ENCODE measurements at places on chromosomes 5 and 9.

DNA sequence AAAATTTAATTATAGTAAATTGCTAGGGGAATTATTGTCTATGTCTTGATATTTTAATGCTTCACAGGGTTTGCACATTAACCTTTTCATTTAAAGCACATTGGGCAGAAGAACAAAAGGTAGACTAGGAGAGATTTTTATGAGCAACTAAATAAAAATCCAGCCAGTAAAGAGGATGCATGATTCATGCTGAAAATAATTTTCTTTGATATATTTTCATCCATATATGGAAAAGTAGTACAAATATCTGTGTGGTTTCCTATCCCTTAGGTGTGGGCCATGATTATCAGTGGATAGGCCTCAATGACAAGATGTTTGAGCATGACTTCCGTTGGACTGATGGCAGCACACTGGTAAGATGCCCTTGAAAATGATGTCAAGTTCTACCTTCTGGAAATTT is 83.1 kb downstream of the VCAN start:
- DNase-seq = no peak

DNA sequence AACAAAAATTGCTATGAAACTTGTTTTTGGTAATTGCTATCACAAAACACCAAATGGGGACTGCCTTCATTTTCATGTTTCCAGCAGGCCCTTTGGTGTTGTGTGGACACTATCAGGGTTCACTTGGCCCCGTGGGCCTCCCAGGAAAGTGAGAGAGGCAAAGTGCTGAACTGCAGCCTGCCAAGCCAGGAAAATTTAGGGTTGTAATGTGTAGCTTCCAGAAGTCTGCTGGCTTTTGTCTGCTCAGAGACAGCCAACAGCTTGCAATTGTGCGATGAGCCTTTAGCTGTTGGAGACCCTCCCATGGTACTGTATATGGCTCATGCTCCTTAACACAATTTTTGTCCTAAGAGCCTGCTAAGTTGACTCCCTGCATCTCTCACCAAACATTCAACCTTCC is 105.7 kb upstream of the EQTN start:
- DNase-seq = no peak

DNA sequence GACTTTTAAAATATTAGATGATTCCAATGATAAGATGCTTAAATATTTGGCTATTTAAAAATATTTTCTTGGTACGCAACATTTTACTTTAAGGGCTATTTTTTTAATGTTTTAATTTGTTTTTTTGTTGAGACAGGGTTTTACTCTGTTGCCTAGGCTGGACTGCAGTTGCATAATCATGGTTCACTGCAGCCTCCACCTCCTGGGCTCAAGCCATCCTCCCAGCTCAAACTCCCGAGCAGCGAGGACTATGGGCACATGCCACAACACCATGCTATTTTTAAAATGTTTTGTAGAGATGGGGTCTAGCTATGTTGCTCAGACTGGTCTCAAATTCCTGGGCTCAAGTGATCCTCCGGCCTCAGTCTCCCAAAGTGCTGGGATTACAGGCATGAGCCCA is 850.2 kb upstream of the DMAC1 start:
- no peak for DNase-seq

GRCh38 chr9:133528001-133528875 is 3.5 kb upstream of the MYMK start:
- peak; percentile 45 for DNase-seq

- no peak for DNase-seq
Observed at GRCh38 chr9:94761481-94761880, 35.0 kb downstream of the AOPEP start.

GRCh38 chr5:14739538-14739937 is 75.0 kb downstream of the OTULIN start:
- no peak for DNase-seq

- DNase-seq = no peak
Observed at GRCh38 chr9:4301296-4301695, 1.4 kb upstream of the GLIS3 start.

DNA sequence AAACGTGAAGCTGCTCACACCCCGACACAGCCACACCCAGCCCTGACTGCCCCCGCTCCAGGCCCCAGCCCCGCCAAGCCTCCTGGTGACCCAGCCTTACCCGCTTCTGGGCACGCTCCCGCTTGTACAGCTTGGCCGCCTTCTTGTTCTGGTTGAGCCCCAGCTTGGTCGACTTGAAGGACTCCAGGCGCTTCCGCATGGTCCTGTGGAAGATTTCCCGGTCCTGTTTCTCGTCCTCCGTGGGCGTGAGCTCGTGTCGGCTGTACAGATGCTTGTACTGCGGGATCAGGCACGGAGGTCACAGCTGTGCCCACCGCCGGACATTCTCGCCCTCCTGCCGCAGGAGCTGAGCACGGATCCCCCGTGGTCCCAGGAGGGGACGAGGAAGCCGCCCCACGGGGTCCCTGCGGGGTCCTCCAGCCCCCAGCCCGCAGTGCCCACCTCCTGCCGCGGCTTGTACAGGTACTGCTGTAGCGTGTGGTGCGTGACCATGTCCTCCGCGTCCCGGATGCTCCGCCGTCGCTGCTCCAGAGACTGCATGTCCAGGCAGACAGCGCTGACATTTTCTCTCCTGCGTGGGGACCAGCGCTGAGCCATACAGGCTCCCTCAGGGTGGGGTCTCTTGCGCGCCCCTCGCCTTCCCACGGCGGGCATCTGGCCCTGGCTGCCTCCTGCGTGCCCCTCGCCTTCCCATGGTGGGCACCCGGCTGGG is 33.3 kb downstream of the EXOC3 start:
- no peak for DNase-seq

- DNase-seq = no peak
Observed at GRCh38 chr5:173853370-173854131, 34.6 kb upstream of the CPEB4 start.

DNA sequence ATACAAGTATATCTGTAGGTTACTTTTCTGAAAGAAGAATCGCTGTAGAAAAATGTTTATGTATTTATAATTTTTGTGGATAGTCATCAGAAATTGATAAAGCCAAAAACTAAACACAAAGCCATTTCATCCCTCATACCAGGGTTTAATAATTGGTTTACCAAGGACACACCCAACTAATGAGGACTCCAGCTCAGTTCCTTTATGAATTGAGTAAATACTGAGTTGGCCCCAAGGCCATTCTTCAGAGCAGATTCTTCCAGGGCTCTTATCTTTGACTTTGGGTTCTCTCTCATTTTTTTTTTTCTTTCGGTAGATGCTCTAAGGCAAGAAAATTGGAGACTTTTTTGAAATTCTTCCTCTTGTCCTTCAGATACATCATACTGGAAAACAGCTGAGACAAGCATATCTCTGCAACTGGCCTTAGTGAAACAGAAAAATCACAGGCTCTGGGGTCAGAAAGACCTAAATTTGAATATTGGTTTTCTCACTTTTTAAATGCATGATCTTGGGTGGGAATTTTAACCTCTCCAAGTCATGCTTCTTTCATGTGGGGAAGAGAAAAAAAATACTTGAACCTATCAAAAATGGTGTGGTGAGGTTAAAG is 401.8 kb downstream of the ARHGEF28 start:
- no peak for DNase-seq

DNA sequence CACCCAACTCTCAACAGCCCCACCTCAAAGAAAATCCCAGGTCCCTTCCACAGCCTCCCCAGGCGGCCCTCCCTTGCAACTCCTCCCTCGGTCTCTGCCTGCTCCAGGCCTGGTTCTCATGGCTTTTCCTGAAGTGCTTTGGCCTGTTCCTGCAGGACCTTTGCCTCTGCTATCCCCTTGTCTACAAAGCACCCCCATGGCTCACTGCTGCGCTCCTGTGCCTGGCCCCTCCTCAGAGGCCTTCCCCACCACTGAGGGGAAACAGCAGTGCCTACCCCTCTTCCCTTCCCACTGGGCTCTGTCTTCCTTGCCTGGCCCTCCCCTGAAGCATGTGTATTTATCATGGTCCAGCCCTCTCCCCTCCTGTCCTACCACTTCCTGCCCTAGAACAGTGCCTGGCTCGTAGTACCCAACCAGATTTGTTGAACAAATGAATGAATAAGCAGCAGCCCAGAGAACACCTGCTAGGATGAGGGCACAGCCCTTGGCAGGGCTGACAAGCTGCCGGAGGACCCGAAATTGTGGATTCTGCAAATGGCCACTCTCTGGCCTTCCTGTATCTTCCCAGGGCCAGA is 68.6 kb upstream of the LRRTM2 start:
- DNase-seq = peak; percentile 1

DNA sequence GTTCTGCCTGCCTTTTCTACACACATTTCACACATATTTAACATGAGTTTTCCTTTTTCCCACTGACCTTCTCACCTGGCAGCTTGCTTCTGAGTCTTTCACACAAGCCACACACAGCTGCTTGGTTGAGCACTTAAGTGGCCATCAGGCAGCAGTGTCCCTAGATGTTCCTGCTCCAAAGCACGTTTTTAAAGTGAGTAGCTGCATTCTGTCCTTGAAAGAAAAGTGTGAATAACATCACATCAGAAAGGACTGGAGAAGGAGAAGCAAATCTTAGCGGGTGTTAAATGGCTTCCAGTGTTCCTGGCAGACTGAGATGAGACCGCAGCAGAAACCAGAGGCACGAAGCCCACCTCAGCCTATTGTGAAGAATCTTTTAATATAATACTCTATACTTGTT is 209.2 kb upstream of the IRX4 start:
- peak; percentile 43 for DNase-seq

GRCh38 chr9:71115448-71115975 is 5.9 kb downstream of the TRPM3 start:
- no peak for DNase-seq

GRCh38 chr5:65769539-65769938 is 47.5 kb downstream of the NLN start:
- DNase-seq = no peak

GRCh38 chr5:76863001-76863400 is 13.2 kb downstream of the S100Z start:
- DNase-seq = no peak

GRCh38 chr5:58133631-58134296 is 326.1 kb downstream of the PLK2 start:
- no peak for DNase-seq

DNA sequence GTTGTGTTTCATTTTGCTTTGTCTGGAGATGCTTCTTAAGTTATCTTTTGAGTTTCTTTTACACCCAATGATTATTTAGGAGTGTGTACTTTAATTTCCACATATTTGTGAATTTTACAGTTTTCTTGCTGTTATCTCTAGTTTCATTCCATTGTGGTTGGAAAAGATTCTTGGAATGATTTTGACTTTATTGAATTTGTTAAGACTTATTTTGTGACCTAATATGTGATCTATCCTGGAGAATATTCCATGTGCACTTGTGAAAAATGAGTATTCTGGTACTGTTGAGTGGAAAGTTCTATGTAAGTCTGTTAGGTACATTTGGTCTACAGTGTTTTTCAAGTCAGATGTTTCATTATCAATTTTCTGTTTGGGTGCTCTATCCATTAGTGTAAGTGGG is 24.4 kb upstream of the GRAMD2B start:
- DNase-seq = no peak
